ENCODE measurements at places on chromosomes 7 and 10.
A peak's percentile ranks its signal among the peaks of the same experiment; 100 is the strongest.

- DNase-seq = no peak
These were observed 22.7 kb upstream of the EMX2 start for GRCh38 chr10:117519879-117520278.

GRCh38 chr7:6106140-6106904, 75.1 kb downstream of the ANKRD61 start:
- peak; percentile 76 for DNase-seq

DNA sequence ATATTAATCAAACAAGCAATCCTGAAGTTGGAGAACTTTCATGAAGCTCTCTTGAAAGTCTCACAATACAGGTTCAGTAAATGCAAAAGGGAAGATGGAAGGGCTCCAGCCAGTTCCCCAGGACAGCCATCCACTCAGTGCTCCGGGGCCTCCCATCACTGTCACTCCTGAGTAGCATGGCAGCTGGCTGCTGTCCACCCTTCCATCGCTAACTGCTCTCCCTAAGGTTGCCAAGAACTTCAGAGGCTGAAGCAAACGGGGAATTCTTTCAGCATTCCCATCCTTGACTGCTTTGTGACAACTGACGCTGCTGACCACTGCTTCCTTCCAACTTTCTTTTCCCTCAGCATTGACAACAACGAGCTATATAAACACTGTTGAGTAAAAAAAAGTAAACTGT, 69.1 kb downstream of the VPS41 start:
- no peak for DNase-seq

GRCh38 chr7:149191851-149192250, 3.5 kb upstream of the ZNF282 start:
- no peak for DNase-seq

GRCh38 chr7:77989981-77990566, 191.5 kb downstream of the PHTF2 start:
- peak; percentile 14 for DNase-seq

DNA sequence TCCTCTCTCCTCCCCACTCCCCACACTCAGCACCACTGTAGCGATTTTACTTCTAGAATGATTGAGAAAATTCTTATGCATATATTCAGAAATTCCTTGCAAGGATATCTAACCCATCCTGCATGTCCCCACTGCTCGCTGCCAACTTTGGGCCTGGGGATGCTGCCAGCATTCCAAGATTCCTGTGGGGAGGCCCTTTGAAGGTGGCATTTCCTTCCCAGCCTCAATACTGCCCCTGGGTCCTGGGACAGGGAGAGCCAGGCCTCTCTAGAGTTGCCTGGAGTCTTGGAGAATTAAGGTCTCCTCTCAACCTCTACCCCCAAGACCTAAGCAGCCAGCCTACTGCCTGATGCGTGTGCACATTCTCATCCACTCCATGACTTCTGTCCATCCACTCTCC, 303.5 kb downstream of the NEBL start:
- DNase-seq = no peak

DNA sequence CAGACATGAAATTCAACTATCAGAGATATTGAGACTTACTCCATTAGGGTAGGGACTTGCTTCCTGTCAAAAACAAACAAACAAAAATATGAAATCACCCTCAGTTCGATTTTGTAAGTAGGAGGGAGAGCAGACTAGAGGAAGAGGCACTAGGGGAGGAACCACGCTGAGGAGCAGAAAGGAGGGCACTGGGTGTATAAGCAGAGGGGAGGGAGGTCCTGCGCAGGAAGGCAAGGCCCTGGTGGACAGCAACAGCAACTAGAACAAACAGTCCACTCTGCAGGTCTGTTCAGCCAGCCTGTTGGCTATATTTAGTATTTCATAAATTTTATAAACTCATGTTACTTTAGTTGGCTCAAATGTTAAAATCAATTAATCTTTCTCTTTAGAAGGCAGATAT, 937.1 kb upstream of the C7orf33 start:
- DNase-seq = no peak

GRCh38 chr10:14468726-14469125, 138.0 kb upstream of the FRMD4A start:
- no peak for DNase-seq

DNA sequence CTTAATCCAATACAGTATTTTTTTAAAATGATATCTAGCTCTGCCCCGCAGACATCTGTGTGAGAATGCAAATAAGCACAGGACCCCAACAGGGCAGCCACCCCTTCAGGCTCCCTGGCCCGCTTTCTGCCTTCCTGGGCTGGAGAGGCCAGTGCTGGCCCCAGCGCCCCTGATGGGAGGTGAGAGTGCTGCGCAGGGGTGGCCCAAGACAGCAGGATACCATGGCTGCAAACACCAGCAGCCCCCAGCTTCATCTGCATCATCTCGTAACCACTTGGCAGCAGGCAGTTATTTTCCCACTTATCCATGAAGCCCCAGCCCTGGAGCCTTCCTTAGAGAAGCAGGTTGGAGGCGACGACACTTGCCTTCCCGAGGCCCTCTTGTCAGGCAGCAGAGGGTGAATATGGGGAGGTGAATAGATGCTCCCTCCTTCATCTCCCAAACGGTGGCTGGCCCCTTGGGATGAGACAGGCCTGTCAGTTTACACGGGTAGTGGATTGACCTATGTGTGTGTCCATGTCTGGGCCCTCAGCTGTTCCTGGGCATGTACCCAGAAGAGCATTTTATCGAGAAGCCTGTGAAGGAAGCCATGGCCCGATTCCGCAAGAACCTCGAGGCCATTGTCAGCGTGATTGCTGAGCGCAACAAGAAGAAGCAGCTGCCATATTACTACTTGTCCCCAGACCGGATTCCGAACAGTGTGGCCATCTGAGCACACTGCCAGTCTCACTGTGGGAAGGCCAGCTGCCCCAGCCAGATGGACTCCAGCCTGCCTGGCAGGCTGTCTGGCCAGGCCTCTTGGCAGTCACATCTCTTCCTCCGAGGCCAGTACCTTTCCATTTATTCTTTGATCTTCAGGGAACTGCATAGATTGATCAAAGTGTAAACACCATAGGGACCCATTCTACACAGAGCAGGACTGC, 71.2 kb downstream of the ALOX5 start:
- DNase-seq = no peak

DNA sequence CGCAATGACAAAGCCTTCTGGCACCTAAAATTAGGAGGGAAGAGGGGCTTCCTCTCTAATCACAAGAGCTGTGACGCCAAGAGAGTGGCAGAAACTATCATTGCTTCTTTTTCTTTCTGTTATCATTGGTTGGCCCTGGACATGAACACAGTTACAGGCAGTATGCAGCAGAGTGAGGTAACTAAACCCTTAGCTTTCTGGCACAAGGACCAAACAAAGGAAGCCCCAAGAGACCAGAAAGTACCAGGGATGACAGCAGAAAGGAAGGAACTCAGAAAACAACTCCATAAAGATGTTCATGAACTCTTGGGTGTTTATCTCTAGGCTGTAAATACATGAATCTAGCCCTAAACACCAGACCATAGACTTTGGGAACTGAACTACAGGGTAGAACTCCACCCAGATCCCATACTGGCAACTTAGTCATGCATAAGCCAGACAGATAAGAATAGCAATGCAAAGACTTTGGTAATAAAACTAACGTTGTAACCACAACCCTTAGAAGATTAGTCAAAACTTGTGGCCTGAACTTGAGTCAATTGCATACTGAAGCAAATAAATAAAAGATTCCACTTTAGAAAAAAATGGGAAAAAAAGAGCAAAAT, 195.7 kb upstream of the PTN start:
- peak; percentile 89 for DNase-seq

DNA sequence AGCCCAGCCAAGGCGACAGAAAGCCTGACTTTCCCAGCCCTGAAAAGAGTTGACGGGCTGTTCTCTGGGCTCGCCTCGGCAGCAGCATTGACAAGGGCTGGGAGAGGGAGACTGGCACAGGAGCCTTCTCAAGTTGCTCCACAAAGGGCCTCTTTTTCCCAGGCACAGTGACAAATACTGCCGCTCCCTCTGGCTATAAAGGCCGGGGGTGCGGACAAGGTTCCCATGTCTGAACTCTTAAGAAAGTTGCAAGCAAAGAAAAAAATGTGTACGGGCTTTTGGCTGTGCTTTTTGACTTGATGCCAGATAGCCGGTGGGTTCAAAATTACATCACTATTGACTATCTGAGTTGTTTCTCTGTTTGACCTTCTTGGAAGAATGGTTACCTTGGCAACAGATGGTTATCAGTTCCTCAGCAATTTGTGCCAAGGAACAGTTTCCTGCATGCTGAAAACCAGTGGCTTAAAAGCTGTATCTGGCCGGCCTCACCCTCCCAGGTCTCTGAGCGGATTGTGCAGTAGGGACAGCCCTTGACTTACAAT, 115.9 kb upstream of the EEPD1 start:
- peak; percentile 100 for DNase-seq

GRCh38 chr10:77855404-77856155, 71.0 kb downstream of the DLG5 start:
- no peak for DNase-seq

Data from RPMI7951 (cell line).